ENCODE measurements at places on chromosomes 16 and 17.

GRCh38 chr16:48136547-48137360 lies 19.0 kb downstream of the ABCC12 start:
- no peak for DNase-seq

DNA sequence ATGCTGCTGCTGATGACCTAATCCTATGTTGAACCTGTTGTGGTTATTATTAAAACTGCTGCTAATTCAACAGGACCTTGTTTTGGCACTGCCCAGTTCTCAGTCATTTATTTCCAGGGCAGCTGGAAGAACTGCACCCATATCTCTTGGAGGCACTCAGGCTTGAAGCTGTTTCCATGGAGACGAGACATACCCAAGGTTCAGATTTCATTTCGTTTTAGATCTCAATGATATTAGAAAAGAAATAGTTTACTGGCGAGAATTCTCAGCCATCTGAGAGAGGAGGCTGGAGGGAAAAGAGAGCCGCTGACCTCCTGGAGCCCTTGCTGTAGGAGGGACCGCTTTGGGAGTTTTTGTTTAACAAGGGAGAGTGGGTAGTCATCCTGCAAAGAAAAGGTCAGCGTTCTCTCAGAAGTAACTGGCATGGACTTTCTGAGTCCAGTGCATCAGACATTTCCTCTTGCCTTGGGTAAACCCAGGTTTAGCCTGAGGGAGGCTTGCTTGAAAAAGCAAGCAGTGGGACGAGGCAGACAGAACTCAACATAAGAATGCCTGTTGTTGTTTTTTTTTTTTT lies 75.4 kb downstream of the YPEL2 start:
- peak; percentile 51 for DNase-seq

- DNase-seq = no peak
Observed at GRCh38 chr17:71430281-71430680, 690.5 kb upstream of the SOX9 start.

GRCh38 chr16:82954224-82954929 lies 327.6 kb downstream of the CDH13 start:
- no peak for DNase-seq

GRCh38 chr16:84885342-84885910 lies 65.6 kb downstream of the CRISPLD2 start:
- DNase-seq = no peak

DNA sequence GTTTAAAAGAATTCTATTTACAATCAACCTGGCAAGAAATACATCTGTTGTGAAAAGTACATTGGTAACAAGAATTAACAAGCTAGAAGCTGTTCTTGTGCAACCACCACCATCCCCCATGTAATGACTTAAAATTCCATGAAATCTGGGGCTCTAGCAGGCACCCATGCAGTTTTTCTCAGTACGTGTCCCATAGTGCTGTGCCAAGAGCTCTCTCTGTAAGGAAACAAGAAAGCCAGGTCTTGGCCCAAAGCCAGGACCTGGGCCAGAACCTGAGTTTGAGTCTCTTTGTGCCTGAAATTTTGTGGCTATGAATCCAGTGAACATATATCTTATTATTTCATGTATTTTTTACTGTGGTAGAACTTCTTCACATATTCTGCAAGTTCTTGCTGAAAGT lies 46.6 kb downstream of the NUP93 start:
- no peak for DNase-seq

- peak; percentile 11 for DNase-seq
Observed at GRCh38 chr17:56912105-56912999, 1.5 kb downstream of the TRIM25 start.

DNA sequence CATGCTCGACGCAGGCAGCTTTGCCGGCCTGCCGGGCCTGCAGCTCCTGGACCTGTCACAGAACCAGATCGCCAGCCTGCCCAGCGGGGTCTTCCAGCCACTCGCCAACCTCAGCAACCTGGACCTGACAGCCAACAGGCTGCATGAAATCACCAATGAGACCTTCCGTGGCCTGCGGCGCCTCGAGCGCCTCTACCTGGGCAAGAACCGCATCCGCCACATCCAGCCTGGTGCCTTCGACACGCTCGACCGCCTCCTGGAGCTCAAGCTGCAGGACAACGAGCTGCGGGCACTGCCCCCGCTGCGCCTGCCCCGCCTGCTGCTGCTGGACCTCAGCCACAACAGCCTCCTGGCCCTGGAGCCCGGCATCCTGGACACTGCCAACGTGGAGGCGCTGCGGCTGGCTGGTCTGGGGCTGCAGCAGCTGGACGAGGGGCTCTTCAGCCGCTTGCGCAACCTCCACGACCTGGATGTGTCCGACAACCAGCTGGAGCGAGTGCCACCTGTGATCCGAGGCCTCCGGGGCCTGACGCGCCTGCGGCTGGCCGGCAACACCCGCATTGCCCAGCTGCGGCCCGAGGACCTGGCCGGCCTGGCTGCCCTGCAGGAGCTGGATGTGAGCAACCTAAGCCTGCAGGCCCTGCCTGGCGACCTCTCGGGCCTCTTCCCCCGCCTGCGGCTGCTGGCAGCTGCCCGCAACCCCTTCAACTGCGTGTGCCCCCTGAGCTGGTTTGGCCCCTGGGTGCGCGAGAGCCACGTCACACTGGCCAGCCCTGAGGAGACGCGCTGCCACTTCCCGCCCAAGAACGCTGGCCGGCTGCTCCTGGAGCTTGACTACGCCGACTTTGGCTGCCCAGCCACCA lies 9.7 kb downstream of the VASN start:
- no peak for DNase-seq

DNA sequence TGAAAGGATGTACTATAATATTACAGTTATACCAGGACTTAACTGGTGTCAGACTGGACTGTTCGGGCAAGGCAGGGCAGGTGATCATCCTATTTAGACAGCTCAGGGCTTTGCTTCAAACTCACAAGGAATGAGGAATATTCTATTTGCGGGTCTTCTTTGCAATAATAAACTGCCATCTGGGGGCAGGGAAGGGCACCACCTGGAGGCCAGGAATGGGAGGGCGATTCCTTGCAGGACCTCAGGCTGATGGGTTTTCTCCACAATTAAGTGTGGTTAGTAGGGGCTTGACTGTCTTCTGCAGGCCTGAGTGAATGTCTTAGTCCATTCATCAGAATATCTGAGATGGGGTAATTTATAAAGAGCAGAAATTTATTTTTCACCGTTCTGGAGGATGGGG lies 424.1 kb downstream of the CA10 start:
- DNase-seq = no peak

GRCh38 chr17:74130841-74131240 lies 72.6 kb upstream of the RPL38 start:
- DNase-seq = no peak

DNA sequence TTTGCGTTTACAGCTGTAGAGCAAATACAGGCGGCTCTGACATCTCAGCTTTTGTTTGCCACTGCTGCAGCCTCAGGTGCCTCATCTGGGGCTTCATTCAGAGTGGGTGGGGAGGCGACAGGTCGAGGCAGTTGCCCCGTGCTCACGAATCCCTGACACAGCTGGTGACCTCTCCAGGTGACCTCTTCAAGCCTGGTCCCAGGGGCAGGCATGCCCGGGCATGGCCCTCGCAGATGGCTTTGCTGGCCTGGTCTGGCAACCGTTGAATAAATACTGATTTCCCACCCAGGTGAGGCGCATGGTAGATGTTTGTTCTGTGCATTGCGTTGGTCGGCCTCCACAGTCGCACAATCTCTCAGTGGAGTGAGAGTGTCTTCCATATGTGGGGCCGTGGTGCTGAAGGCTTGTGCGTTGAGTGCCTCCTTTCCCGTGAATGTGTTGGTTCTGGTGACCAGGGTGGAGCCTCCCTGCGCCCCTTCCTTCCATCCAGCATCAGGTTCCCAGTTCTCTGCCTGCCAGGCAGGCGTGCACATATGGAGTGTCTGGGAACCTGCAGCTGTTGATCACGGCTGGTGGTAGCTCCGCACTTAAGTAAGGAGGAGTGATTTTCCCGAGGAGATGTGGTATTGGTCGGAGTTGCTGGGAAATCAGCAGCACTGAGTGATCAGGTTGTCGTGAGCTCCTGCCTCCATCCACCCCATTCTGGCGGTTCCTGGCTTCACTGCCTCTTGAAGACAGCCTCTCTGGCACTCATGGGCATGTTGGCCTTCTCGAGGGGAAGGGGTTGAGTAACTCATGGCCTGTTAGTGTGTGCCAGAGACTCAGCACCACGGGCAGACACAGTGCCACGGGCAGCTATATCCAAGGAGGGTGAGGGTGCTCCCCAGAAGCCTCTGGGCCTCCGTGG lies 149.7 kb downstream of the RPTOR start:
- no peak for DNase-seq

DNA sequence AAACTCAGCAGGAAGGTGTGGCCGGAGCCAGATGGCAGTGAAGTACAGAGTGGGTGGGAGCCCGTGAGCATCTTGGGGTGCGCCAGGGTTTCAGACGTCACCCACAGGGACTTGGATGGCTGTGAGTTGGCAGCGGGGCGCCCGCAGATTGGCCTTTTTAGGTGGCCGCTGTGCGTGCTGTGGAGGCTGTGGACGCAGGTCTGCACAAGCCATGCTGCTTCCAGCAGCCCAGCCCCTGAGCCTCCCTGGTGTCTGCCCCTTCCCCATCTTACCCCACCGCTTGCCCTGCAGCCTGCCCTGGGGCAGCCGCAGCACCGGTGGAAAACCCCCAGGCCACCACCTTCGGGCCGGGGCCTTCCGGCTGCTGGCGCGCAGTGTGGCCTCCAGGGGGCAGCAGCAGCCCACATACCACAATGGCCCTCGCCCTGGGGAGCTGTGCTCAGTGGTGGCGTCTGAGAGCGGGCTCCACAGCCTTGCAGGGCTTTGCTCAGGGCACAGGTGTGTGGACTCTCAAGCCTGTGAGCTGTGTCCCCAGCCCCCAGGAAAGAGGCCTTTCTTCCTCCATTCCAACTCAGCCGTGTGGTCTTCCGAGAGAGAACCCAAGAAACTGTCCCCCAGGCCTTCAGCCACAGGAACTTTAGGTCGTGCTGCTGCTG lies 11.8 kb downstream of the ENDOV start:
- DNase-seq = peak; percentile 10

GRCh38 chr17:82334204-82334621 lies 647 bp upstream of the SECTM1 start:
- DNase-seq = no peak

DNA sequence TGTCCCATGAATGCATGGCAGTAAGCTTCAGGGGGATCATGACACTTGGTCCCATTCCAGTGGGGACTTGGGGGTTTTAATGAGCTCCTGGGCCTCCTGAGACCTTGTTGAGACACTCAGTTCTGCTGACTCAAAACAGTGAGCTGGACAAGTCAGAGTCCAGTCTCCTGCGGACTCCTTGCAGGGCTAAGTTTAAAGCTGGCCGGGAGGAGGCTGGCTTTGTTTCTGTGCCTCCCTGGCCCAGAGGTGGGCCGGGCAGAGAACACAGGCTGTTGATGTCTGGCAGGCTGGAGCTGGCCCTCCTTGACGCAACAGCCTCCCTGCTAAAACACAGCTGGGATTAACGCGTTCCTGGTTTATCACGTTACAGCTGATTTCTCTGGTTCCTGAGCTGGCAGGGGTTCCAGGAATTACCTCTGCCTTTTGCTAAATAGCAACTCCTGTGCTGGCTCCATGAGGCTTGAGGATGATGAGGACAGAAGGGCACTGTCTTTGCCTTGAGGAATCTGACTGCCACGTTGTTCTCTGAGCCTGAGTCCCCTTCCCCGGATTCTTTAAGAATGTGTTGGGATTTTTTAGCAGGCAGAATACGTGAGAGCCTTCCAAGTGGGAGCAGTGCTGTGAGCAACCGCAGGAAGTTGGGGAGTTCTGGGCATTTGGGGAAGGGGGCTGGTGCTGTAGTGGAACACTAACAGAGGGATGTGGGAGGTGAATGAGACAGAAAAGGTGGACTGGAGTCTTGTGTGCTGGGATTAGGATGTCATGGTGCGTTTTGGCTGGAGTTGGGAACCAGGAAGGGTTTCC lies 2.0 kb downstream of the GPT2 start:
- DNase-seq = no peak

GRCh38 chr17:28346746-28347246 lies 10.5 kb downstream of the POLDIP2 start:
- DNase-seq = peak; percentile 31

GRCh38 chr16:2819179-2819938 lies 2.3 kb downstream of the PRSS21 start:
- no peak for DNase-seq

- no peak for DNase-seq
Observed at GRCh38 chr17:2058586-2059546, 4.0 kb downstream of the HIC1 start.

DNA sequence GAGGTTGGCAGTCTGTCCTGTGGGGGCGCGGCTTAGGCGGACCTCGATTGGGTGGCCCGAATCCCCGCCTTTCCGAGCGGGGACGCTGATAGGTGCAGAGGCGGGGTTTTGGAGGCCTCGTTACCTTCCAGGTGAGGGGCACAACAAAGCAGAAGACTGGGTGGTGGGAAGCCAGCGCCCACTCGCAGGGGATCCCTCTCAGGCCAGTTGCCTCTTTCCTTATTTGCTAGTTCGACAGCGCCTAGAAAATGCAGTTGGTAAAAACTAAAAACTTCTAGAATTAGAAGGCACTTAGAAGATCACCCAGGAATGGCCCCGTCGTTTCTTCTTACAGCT lies 730 bp downstream of the KAT7 start:
- DNase-seq = no peak

- no peak for DNase-seq
Observed at GRCh38 chr16:53372992-53373871, 61.0 kb upstream of the RBL2 start.

DNA sequence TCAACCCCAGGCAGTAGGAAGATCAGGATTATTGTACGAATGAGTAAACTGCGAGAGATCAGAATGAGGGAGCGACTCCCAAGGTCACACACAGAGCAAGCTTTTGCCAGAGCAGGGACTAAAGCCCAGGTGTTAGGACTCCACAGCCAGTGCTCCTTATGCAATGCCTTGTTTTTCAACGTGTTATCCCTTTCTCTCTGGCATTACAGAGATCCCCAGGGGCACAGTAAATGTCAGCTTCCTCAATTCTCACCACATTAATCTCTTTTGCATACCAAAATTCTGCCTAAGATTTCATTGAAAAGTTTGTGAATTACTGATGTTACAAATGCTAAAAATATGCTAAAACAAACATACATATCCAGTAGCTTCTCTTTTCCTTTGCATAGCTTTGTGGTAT lies 68.1 kb upstream of the CES5A start:
- no peak for DNase-seq

DNA sequence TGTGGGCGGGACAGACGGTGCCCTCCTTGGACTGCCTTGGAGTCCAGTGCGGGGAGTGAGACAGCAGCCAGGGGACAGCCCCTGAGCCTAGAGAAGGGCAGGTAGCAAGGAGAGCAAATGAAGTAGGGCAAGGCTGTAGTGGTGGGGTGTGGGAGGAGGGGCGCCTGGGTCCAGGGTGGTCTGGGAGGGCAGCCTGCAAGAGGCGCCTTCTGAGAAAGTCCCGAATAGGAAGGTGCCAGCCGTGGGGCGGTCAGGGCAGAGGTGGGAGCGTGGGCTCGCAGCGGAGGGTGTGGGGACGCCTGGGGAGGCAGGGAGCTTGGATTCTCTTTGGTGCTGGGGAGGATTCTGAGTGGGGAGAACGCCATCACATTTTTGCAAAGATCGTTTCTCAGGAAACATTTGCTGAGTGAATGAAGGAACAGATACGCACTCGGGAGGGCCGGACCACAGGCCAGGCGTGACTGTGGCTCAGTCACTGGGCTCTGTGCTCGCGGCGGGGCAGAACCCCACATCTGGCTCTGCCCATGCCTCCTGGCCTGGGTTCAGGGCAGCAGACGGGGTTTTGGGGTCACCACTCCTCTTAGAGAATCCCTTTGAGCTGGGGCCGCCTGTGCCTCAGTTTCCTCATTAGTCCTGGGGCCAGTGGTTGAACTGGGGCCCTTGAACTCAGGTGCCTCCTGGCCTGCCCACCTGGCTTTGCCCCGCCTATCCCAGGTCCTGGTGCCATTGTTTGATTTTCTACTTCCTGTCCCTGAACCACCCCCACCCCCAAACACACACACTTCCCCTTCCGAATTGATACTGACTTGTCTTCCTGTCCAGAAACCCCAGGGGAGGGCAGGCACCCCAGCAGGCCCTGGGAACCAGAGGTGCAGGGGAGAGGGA lies 4.2 kb downstream of the SNN start:
- no peak for DNase-seq

All from AG09319 (cell line).